GM18507 (cell line): ENCODE measurements at places on chromosomes 1 and 21.

- no peak for DNase-seq
These were observed 12.5 kb downstream of the ESRRG start for GRCh38 chr1:216710598-216711333.

DNA sequence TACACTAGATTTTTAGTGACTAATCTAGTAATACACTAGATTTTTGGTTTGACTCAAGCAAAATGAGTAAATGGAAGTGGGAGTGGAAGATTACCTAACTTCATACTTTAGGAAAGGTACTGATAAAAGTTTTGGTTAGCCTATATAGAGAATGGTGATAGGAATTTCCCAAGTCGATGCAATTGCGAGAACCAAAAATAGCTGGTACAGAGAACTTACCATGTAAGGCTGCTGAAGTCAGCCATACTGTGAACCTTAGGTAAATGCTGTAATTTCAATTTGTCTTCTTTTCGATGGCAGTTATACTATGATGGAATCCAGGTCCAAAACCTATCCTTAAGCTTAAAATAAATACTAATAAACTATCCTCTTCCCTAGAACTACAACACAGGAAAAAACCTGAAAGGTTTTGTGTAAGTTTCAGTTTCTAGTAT lies 4.6 kb downstream of the PNRC2 start:
- DNase-seq: no peak

GRCh38 chr1:187716160-187716559 lies 887.4 kb downstream of the PLA2G4A start:
- no peak for DNase-seq

- DNase-seq: no peak
These were observed 132.3 kb downstream of the ZZZ3 start for GRCh38 chr1:77550135-77550534.

- DNase-seq: no peak
These were observed 31.0 kb downstream of the NENF start for GRCh38 chr1:212463565-212464285.
